ENCODE measurements at places on chromosomes 2 and 18.
A peak's percentile ranks its signal among the peaks of the same experiment; 100 is the strongest.

GRCh38 chr18:76565238-76566173 lies 70.5 kb upstream of the ZNF516 start:
- peak; percentile 88 for DNase-seq

- DNase-seq: no peak
Measured at GRCh38 chr2:146295080-146295670, 1549.7 kb upstream of the ACVR2A start.

GRCh38 chr2:19068206-19068605 lies 290.2 kb downstream of the OSR1 start:
- no peak for DNase-seq

DNA sequence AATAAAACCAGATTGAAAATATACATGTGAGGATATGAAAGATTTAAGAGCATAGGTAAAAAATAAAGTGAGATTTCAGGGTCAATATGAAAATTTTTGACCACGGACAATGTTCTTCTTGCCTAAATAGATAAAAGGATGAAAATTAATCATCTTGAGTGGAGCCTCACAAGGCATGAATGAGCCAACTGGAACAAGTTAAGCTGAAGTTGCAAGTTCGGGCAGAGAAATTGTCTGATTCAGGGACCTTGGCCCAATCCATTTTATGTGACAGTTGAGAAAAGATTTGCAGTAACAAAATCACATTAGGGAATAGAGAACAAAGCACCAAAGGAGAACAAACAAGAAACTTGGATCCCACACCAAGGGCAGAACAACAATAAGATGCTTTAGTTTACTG lies 305.3 kb downstream of the TMX3 start:
- no peak for DNase-seq

DNA sequence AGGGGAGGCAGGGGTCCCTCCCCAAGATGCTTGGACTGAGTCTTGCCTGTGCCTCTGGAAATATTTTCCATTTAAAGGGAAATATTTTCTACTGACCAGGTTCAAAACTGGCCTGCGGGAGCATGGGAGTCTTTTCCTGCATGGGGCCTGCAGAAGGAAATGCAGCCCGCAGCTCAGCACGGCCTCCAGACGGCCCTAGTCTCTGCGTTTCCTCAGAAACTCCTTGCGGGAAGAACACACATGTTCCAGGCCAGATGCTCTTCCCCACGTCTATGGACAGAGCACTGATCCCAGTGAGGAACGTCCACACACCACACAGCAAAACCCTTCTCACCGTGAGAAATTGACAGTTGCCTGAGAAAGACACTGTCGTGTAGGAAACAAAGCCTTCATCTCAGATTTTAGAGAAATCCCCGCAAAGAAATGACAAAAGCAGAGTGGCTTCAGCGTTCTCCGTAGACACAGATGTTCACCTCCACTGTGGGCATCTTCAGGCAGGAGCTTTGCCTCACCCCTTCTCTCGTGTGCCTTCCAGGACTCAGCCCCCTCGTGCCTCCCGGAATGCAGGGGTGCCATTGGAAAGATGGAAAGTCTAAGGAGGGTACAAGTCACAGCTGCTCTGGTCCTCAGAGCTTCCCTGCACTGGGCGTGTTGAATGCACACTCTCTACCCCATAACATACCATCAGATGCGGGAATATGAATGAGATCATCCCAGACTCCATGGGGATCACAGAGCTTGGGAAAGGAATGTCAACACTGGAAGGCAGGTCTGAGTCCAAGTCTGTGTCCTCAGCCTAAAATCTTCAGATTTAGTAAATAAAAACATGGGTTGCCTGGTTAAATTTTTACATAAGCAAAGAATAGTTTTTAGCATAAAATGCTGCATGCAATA lies 438.7 kb upstream of the SALL3 start:
- DNase-seq: no peak

DNA sequence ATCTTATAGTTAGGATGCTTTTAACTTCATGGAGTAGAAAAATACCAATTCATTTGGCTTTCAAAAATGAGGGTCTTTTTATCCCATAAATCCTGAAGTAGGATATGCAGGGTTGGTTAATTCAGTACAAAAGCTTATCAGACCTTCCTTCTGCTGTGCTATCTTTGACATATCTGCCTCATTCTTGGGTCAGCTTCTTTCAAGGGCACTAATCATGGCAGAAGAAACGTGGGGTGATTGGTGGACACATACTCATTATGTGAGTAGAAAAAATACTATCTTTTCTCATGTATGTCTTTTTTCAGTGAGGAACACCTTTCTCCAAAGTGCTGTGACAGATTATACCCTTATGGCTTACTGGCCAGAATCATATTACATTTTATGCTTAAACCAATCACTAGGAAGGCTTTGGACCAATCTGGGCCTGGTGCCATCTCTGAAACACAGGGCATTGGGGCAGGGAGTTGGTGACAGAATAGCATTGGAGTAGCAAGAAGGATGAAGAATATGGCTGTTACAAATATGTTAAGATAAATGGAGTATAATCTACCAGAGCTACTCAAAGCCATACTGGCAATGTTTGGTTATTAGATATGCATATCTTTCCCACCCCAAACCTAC lies 10.1 kb downstream of the UGP2 start:
- no peak for DNase-seq

DNA sequence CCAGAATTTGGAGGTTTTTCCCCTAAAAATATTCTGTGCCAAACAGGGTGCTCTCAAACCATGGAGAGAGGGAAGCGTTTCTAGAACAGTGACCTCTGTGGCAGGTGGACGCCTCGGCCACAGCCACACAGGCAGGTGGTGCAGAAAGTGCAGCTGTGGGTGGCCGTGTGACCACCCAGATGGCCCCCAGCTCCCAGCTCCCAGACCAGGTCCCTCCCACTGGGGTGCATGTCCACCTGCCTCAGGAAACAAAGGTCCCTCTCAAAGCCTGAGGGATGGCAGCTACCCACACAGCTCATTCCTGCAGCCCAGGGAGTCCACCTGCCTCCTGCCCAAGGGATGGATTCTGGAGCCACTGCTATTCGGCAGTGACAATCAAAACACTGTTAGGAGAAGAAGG lies 74.5 kb upstream of the PXDN start:
- no peak for DNase-seq

GRCh38 chr2:10777842-10778723 lies 34.5 kb downstream of the PDIA6 start:
- DNase-seq: no peak

- no peak for DNase-seq
Measured at GRCh38 chr2:32743480-32744236, 115.8 kb downstream of the TTC27 start.

DNA sequence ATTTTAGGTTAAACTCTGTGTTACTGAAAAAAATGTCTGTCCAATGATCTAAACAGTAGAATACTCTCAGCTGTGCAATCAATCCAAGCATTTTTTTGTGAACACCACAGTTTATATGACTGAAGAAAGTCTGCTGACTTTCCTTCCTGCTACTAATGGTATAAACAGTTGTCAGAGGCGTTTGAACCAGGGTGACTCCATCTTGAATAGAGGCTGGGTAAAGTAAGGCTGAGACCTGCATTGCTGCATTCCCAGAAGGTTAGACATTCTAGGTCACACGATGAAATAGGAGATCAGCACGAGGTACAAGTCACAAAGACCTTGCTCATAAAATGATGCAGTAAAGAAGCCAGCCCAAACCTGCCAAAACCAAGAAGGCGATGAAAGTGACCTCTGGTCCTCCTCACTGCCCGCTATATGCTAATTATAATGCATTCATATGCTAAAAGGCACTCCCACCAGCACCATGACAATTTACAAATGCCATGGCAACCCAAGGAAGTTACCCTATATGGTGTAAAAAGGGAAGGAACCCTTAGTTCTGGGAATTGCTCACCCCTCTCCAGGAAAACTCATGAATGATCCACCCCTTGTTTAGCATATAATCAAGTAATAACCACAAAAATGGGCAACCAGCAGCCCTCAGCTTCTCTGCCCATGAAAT lies 31.3 kb downstream of the POU3F3 start:
- no peak for DNase-seq

DNA sequence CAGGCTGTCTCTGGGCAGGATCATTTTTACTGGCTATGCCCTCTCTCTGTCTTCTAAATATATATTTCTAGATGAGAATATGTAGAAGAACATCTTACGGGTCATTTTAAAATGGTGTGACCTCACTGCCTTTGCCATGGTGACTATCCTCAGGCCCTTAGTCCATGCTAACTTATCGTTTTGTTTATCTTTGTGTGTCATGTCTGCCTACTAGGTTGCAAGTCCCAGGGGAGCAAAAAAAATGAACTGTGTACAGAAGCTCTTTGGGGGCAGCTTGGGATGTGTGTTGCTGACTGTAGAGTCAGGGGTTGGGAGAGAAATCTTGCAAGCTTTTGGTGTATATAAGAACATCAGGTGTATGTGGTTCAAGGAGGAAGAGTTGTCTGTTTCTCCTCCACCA lies 11.0 kb downstream of the CPSF3 start:
- DNase-seq: no peak
